Fibroblast of skin of right quadriceps (primary cell): ENCODE measurements at places on chromosomes 2 and 18.

GRCh38 chr2:40497251-40497859 lies 45.5 kb upstream of the SLC8A1 start:
- no peak for DNase-seq

GRCh38 chr2:98134172-98135005 lies 47.4 kb downstream of the VWA3B start:
- peak; percentile 17 for DNase-seq

DNA sequence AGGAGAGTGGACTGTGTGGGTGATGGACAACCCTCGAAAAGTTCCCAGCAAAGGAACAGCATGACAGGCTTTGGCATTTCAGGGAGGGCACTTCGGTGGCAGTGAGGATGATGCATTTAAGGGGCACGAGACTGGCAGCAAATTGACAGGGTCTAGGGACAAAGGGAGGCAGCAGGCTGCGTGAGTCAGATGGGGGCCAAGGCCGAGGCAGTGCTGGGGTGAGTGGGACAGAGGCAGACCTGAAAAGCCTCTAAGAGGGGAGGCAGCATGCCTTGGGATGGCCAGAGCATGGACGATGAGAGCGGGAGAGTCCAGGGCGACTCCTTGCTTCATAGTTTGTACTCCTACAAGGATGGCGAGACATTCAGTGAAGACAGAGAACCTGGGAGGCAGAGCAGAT lies 49.5 kb upstream of the LYPD1 start:
- DNase-seq: no peak

DNA sequence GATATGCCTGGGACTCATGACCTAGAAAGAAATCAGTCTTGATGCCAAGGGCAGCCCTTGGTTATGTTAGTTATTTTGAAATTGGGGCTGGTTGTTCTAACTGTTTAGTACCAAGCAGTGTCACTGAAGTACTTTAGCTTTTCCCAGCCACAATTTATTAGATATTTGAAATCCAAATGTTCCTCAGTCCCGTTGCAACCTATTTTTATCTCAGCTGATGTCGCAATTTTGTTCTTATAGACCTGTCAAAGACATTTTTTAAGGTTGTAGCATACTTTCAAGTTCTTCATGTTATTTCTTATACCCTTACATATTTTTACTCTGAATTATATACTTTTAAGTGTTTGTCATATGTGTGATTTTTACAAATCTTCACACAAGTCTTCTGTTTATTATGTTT lies 100.1 kb downstream of the LRP1B start:
- no peak for DNase-seq

- no peak for DNase-seq
Observed at GRCh38 chr2:177942731-177943130, 129.8 kb downstream of the PDE11A start.

- DNase-seq: no peak
Observed at GRCh38 chr2:71544919-71545571, 91.7 kb downstream of the DYSF start.

DNA sequence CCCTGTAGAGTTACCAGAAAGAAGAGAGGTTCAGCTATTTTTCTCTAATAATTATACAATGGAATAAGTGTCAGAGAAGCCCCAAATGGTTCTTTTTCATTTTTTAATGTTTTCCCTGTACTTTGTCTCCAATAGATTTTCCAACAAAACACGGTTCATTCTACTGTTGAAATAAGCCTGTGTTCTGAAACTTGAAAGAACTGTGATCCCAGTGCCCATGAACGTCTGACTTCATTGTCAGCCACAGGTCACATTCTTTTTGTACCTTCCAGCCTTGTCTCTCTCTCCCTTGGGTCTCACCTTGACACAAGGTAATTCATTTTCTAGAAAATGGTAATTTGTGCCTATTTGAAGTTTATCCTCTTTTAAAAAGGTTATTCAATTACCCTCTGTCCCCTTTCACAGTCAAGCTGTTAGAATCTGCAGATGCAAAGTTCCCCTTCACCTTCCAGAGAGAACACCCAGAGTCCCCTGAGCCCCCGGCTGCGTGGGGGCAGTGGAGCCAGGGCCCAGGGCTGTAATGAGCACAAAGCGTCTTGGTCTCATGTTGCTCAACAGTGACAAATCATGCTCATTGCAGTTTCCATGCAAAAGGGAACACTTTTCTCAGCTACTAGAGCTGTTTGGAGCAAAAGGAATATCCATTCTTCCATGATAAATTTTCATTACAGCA lies 115.2 kb downstream of the SPHKAP start:
- no peak for DNase-seq

DNA sequence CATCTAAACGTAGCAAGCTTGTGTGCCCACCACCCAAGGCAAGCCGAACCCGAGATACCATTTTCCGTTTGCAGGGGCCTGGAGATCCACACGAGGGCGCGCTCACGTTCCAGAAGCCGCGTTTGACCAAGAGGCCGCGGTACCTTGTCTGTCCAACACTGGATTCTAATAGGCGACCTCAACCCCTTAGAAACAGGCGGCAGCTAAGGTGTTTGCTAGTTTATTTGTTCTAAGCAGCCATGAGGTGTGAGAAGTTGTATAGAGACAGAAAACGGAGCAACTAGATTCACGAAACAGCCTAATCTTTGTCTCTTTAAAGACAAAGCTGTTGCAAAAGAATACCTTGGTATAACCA lies 4.2 kb downstream of the HOXD11 start:
- peak; percentile 47 for DNase-seq

GRCh38 chr2:218393750-218394290 lies 5.8 kb upstream of the CTDSP1 start:
- DNase-seq: no peak

DNA sequence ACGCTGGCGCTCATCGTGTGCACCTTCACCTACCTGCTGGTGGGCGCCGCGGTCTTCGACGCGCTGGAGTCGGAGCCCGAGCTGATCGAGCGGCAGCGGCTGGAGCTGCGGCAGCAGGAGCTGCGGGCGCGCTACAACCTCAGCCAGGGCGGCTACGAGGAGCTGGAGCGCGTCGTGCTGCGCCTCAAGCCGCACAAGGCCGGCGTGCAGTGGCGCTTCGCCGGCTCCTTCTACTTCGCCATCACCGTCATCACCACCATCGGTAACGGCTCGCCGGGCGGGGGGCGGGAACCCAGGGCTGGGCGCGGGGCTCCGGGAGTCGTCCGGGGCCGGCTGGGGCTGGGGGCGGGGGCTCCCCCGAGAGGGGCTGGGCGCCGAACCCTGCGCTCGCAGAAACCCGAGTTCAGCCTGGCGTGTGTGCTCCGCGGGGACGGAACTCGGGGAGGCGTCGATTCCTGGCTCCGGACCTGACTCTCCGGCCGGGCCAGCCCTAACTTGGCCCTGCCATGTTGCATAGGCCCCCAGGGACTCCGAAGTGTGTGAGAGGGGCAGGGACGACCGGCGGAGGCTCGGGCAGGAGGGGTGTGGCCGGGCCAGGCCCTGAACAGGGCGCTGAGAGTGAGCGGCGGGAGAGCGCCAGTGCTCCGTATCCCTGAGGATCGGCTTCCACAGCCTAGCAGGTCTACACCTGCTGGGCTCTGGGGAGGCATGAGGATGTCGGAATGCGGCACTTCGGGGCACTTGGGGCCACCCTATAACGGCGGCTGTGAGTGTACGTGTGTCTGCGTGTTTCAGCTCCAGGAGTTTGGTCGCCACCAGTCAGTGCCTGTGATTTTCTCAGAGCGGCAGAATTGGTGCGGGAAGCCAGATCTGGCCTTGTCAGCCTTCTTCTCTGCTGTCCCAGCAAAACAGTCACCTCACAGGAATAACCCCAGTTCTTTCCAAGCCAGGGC lies 651 bp downstream of the KCNK3 start:
- peak; percentile 13 for DNase-seq

- DNase-seq: no peak
Observed at GRCh38 chr2:64342195-64343099, 111.5 kb upstream of the LGALSL start.

DNA sequence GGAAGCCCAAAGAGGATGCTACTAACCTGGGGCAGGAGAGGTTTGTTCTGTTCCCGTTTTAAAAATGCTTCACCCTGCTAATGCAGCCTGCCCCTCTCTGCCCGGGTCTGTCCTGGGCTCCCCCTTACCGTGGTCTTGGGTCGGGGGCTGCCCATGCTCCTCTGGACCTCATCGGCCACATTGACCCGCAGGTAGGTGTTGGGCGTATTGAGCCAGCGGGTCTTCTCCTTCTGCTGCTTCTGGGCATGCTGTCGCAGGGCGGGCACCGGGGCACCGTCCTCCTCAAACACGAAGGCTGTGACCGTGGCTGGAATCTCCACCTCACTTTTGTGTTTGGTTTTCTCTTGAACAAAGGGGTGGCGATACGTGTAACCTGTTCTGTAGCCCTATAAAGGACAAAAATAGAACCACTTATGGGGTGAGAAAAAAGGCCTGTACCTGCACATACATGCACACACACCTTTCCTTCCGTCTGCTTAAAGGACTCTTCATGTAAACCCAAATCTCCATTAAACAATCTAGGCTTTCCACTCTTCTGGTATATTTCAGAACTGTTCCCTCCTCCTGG lies 89.3 kb downstream of the ADD2 start:
- DNase-seq: no peak

- no peak for DNase-seq
Observed at GRCh38 chr18:58168221-58168620, 124.2 kb downstream of the NEDD4L start.

- no peak for DNase-seq
Observed at GRCh38 chr18:29153091-29153490, 976.2 kb upstream of the CDH2 start.

GRCh38 chr2:196160101-196160500 lies 11.3 kb downstream of the STK17B start:
- peak; percentile 94 for DNase-seq

DNA sequence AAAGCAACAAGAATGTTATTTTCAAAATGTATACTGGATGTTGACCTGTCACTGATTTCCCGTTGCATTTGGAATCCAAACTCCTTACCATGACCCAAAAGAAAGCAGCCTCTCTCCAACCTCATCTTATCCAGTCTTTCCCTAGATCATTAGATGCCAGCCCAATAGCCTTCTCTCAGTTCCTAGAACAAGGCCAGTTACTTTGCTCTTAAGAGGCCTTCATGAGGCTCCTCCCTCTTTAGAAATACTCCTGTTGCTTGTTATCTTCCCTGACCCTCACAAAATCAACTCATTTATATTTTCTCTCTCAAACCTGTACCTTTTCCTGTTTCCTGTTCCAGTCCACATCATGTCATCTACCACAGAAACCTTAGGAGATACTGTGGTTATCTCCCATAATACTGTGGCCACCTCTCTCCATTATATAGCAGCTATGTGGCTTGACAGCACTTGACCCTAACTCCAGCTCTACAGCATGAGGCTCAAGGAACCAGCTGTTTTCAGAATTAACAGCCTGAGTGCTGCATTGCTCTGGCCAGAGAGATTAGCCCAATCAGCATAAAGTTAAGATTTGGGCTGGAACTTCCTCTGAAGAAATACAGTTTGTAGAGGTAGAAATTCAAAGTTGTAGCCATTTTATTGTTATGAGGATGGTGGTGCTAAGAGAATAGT lies 22.8 kb downstream of the SRBD1 start:
- DNase-seq: no peak

DNA sequence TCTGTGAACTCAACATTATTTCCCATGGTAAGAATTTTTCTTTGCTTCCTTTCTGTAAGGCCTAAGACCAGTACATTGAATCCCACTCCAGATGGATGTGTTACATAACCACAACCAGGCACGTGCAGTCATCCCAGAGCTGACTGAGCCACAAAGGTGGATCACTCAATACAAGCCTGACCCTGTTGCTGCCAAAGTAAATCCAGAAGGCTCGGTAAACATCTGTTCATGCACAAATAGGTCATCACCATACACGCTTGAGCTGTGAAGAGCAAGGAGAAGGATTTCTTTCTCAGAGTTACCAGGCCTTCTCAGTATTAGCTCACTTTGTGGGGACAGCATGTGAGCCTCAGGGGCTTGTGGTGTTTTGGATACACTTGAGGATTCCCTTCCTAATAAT lies 791.4 kb upstream of the FANCL start:
- DNase-seq: no peak

GRCh38 chr2:108182489-108182888 lies 57.3 kb upstream of the SULT1C3 start:
- peak; percentile 6 for DNase-seq

DNA sequence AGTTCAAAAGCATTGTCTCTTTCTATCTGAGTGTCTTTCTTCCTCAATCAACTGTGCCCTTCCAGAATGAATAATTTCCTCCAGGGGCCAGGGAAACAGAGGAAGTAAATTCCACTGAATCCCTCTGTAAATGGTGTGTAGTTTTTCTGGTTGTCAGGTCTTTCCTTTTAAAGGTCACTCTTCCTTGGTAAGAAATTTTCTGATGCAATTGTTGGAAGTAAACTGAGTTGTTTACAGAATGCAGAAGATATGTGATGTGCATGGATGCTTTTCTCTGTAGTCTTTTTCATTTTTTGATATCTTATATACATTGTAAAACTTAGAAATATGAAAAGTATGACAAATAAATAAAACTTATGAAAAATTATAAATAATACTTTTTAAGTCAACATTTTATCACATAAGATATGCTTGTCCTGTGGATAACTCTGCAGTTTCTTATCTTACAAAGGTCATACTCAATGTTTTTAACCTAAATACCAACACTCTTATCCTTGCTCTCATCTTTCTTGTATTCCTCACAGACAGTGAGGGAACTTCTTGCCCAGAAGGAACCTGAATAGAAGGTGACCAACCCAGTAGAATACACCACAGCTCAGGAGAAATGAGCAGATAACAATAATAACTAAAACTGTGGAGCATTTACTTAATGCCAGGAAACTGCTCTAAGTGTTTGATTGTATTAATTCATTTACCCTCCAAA lies 234.5 kb downstream of the METTL4 start:
- DNase-seq: no peak

DNA sequence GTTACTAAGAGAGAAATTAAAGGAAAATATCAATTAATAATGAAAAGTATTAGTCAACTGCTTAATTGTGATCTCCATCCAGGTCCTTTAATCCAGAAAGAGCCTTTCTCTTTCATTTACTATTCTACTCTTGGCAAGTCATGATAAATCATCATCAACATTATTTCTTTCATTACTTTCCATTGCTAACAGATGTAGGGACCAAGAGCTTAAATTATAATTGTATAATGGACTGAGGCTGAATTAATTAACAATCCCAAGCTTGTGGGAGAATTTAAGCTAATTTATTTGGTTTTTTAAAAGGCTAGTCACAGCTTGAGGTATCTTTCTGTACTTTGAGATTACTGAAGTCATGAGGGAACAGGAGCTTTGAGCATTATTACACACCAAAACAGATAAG lies 223.9 kb downstream of the ERBB4 start:
- no peak for DNase-seq

GRCh38 chr18:78780719-78781600 lies 198.7 kb upstream of the SALL3 start:
- no peak for DNase-seq

- DNase-seq: no peak
Observed at GRCh38 chr2:36800381-36800780, 103.9 kb downstream of the VIT start.
